Retina (tissue), 1 donor: ENCODE measurements at places on chromosomes 1 and 21.

GRCh38 chr1:210596641-210597040 is 267.9 kb downstream of the HHAT start:
- no peak for DNase-seq

DNA sequence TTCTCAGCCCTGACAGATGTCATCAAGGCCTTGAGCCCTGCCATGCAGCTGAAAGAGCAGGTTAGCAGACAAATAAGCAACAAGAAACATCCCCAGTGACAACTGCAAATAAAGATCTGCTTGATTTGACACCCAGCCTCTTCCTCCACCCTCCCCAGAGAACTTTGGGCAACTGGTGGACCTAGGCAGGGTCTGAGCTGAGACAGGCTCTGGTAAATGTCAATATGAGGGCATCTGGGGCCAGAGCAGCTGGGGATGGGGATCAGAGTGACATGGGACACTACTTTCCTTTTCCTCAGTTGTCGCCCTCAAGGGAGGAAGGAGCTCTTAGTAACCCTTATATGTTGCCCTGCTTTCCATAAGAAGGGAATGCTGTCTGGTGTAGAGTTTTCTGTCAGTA is 544.1 kb downstream of the NEGR1 start:
- no peak for DNase-seq

DNA sequence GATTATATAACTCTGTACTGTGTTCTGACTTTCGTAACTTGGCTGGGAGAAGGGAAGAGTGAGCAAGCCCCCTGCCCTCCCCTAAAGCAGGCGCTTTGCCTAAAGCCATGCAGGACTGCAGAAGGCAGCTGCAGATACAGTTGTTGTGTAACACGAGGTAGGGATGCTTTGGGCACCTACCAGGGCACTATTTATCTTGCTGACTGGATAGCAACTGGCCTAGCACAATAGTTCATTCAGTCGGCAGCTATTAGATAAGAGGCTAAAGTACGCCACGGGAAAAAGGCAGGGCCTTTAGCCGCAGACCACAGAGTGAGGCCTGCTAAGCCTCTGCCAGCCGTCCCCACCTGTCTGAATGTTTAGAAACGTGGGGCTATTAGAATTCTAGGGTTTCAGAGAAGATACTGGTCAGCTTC is 80.9 kb downstream of the TTC3 start:
- no peak for DNase-seq

- no peak for DNase-seq
These were observed 6.9 kb downstream of the TNFRSF1B start for GRCh38 chr1:12173631-12174121.

GRCh38 chr1:44588551-44589210 is 85.6 kb downstream of the TMEM53 start:
- no peak for DNase-seq

DNA sequence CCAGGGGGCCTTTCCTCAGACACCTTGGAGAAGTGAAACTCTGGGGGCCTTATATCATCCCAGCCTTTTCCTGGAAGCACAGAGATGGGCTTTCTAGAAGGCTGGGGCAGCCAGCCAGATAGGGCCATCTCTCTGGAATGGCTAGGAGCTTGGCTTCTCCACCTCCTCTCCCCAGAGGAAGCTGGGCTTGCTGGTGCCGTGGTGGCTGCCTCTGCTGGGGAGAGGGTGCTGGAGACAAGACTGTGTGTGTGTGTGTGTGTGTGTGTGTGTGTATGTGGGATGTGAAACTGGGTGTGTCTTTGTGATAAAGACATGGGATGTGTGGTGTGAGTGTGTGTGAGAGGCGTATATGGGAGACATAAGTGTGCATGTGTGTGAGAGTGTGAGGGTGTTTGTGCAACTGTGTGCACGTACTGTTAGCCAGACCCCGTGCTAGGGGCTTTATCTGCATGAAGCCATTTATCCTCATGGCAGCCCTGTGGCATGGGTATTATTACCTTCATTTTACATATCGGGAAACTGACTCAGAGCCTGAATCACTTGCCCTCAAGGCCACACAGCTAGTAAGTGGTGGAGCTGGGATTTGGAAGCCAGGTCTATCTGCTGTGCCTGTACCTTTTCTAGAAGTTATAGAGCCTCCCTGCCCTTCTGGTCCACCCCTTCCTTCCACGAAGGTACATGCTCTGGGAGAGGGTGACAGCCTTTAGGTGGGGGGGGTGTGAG is 44.2 kb downstream of the PTPRU start:
- DNase-seq = no peak

DNA sequence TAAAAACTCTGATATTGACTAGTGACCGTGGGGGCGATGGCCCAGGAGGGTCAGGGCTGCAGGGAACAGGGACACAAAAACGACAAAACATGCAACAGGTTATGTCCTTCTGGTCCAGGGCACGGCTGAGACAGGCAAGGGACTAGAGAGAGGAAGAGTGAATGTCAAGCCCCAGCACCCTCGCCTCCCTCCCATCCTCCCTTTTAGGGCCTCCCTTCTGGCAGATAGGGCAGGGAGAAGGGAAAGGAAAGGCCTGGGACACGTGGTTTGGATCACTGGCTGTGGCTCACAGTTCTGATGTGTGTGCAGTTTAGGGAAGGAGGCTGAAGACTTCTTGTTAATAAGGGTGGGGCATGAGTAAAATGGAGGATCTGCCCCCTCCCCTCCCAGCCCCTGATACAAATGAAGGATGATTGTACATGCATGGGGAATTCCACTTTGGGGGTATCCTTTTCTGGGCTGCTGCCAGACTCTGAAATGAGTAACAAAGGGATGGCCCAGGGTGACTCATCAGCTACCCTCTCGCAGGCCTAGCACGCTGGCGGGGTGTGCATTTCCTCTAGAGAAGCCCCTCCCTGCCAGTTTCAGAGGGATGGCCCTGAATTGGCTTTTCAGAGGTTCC is 14.2 kb downstream of the CAPN2 start:
- peak; percentile 26 for DNase-seq

DNA sequence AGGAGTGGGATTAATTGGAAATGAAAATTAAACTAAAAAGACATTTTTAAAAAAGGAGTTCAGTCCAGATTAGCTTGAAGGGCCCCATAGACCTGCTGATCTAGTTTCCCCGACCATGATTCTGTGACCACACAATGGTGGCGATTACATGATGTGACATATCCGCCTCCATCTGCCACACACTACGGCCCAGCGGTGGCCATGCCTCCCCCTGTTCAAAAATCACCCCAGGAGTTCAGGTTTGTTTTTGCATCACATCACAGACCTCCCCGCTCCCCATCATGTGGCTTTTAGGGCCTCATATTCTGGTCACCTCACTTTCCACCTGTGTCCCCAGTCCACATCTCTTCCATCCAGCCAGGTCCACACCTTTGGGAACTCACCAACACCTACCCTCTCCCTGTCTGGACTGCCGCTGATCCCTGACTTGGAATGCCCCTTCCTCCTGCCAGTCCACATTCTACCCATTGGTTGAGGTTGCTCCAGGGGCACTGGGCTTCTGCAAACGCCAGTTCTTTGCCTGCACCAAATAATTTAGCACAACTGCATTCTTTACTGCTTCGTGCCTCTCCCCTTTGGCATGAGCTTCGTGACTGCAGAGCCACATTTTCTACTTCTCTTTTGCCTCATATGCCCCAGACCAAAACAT is 38.9 kb downstream of the CD247 start:
- no peak for DNase-seq

DNA sequence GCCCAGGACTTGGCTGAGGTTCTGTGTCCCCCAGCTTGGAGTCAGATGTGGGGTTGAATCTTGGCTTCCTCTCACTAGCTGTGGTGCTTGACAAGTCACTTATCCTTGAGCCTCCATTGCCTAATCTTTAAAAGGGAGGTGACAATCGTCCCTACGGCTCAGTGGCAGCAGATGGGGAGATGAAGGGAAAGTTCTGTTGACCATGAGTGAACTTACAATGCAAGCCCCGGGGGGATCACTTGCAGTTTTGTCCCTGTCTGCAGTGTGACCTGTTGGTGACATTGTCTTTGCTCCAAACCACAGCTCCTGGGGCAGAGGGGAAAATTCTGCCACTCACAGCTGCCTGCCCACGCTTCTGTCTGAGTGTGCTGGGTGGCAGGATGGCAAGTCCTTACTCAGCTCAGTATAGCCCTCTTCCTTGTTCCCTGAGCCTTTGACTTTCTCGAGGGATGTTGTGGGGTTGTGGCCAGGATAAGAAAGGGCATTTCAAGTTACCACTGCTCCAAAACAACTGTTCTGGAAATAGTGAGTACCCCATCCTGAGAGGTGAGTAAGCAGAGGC is 1.7 kb downstream of the PCSK9 start:
- no peak for DNase-seq

DNA sequence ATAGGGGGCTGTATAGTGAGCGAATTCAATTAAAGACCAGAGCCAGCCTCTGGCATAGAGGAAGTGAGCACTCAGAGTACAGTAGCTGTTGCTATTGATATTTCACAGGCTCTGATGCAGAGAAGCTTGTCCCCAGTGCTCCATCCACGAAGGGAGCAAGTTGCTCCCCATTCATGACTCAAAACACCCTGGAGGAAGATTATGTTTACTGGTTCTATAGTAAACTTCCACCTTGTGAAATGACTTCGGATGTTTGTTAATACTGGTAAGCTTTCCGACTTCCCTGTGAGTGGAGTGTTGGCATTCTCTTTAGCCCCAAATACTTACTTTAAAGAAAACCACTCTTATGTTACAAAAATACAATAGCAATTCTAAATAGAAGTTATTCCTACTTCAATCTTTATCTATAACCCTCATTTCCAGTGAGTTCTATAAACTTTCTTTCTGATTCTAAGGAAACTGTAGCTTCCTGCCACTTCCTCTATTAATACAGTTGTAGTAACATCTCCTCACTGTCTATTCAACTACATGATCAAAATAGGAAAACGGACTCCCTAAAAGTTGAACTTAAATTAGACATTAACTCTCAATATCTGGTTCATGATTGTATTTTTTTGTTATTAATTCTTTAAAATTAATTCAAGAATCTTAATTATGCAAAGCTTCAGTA is 46.4 kb downstream of the ZNF281 start:
- DNase-seq = no peak

- no peak for DNase-seq
These were observed 189.2 kb upstream of the VAMP3 start for GRCh38 chr1:7581754-7582459.

DNA sequence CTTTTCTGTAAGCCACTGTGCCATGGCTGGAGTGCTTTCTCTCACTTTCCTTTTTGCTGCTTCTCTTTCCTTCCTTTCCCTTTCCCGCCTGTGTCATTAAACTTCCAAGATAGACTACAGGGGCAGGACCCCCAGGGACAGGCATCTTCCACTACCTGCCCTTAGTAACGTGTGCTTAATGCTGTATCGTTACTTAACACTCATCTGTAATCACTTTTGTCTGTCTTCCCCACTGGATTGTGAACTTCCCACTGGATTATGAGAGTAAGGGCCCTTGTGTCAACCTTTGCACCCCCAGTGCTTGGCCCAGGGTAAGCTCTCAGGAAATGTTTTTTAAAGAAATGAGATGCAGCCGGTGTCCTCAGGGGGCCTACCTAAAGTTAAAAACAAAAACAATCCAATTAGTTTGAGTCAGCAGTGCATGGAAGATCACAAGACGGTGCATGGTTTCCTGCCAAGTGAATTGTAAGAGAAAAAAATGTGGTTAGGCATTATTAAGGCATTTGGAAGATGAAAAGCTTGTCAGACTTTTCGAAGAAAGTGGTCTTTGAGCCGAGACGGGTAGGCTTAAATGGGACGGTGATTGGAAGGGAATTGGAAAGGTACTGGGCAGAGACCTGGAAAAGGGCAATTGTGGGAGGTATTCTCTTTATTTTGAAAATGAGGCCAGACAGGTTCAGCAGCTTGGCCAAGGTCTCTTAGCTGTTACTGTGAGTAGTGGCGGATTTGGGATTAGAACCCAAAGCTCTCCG is 958 bp downstream of the LYPLAL1 start:
- peak; percentile 48 for DNase-seq

- DNase-seq = peak; percentile 56
These were observed 66.5 kb downstream of the KIRREL1 start for GRCh38 chr1:158059984-158060383.

- DNase-seq = no peak
These were observed 190.6 kb upstream of the SAMSN1 start for GRCh38 chr21:14736672-14737071.

GRCh38 chr1:47181955-47182675 is 7.7 kb downstream of the PDZK1IP1 start:
- no peak for DNase-seq

DNA sequence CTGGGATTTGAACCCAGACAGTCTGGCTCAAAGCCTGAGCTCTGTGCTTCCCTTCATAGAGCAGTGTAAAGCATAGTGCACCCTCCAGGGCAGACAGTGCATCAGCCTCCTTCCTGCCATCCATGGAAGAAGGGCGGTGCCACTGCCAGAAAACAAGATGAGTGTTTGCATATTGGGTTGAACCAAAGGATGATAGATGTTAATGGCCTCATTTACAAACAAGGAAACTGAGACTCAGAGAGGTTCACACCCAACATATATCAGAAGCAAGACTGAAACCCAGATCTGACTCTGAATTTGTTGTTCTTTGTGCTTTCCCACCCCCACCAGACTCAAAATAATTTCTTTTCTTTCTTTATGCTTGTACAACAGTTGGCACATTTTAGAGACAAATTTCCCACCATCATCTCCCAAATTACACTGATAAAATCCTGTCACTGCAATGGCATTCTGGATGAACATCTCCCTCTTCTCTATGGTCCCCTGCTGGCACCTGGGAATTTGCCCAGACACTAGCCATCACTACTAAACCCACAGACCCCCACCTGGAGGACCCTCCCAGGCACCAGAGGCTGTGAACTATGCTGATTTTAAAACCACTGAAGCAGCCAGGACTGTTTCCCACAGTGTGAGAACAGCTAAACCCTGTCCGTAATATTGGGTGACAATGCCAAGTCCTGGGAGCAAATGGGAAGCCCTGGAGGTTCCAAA is 45.4 kb upstream of the MPZL1 start:
- DNase-seq = no peak

- DNase-seq = no peak
These were observed 7.2 kb downstream of the TRAPPC3 start for GRCh38 chr1:36142121-36142520.

DNA sequence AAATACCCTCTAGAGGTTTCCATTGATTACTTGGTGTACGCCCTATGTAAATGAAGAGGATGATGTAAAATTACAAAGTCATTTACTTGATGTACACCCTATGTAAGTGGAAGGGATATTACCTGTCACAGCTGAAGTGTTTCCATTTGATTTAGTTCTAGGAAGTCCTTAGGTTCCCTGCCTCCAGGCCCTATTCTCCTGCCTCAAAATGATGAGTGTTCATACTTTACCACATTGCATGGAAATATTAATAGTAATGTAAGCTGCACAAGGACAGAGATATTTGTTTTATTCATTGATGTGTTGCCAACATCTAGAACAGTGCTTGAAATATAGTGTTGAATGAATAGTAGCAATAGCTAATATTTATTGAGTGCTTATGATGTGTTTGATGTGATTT is 9.5 kb upstream of the AK4 start:
- DNase-seq = no peak

- peak; percentile 9 for DNase-seq
These were observed 167.3 kb downstream of the FASLG start for GRCh38 chr1:172826096-172826741.

GRCh38 chr1:167229719-167230385 is 9.2 kb downstream of the POU2F1 start:
- DNase-seq = no peak
